ENCODE measurements at places on chromosomes 13 and 19. TPM values are rescaled to one million over a fixed set of nuclear protein-coding genes. Genes with fewer than 3 reads are reported as not detected.

GRCh38 chr13:36369268-36370107 lies 23.3 kb upstream of the SPART start:
- no peak for DNase-seq

- no peak for DNase-seq
Observed at GRCh38 chr19:31337008-31337914, 12.0 kb downstream of the TSHZ3 start.

DNA sequence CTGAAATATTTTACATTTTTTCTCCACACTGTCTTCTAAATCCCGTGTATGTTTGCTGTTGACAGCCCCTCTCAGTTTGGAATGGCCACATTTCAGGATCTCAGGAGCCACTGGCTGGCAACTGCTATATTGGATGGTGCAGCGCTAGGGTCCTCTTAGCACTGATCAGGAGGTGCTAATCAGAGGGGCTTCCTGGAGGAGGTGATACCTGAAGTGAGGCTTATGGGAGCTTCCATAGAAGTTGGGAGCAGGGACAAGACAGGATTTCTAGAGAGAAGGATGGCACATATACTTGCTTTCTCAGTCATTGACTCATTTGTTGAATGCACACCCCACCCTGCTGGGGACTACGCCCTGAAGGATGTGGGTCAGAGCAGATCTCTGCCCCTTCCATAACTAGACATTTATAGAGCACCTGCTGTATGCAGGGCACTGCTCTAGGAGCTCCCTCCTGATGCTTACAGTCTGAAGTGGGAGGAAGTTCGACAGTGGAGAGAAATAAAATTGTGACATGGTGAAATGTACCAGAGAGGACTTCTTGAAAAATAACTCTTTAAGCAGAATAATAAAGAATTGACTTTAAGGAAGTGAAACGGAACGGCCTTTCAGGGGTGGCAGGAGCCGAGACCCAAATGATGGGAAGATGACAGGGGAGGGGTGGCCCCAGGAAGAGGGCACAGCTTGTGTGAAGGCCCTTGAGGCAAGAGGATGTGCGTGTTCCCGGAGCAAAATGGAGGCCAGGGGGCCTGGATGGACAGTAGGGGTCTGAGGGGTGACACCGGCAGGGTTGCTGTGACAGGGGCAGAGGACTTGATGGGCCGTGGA lies 13.1 kb downstream of the AP2A1 start:
- no peak for DNase-seq

- DNase-seq, result no peak
Observed at GRCh38 chr19:13003081-13003480, 7.8 kb downstream of the NFIX start.

DNA sequence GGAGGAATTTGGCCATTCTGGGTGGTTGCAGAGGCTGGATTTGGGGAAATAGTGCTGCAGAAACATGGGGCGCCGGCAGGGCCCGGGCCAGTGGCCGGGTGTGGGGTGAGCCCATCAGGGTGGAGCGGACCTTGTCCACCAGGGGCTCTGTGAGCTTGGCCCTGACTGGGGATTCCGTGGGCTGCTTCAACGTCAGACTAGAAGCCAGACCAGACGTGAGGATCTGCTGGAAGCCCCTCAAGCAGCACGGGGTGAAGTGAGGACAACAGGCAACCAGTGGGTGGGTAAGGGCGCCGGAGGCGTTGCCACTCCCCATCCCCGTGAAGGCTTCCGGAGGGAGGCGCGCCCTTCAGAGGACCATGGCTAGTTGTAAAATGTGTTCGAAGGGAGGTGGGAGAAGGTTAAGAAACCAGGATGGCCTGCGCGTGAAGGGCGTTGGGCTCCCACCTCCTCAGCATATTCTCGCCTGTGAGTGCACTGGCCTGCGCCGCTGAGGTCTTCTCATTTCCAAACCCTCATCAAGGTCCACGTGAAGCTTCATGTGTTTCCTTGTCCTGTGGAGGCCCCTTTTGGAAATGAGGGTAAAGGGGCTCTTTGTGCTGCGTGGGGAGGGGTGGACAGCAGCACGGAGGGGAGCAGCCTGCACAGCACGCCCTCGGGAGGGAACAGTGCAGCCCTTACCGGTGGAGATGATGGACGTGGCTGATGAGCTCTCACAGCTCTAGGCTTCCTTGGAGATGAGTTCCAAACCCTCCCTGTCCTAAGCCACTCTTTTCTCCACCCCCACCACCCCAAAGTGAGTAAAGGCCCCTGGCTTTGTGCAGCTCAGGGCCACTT lies 8.3 kb downstream of the TEX29 start:
- DNase-seq, result no peak

DNA sequence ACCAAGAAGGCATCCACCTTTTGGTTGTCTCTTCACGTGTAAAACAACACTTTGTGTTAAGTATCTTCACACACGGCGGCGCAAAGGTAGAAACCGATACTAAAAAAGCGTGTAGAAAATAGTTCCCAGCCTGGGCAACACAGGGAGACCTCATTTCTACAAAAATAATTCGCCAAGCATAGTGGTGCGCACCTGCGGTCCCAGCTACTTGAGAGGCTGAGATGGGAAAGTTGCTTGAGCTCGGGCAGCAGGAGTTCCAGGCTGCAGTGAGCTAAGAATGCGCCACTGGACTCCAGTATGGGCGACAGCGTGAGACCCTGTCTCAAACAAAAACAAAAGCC lies 573 bp upstream of the ERCC5 start:
- DNase-seq, result no peak

DNA sequence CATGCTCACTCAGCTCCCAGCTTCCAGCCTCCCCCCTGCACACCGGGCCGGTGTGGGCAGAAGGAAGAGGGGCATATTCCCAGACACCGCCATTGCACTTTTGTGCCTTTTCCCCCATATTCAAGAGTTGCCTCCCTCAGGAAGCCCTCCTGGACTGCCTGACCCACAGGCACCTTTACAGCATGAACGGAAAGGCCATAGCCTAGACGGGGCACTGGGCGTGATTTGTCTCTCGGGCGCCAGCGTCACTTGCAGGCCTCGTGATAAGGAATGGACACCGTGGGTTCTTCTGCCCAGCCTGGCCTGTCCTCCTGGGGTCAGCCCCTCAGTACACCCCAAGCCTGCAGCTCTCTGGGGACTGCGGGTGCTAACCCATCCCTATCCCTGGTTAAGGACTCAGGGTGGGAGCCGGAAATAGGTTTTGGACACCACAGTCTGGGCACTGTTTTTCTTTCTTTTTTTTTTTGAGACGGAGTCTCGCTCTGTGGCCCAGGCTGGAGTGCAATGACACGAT lies 933 bp upstream of the UQCR11 start:
- DNase-seq, result no peak

- DNase-seq, result no peak
Observed at GRCh38 chr13:66896933-66897332, 333.2 kb downstream of the PCDH9 start.

GRCh38 chr13:26558074-26558805 lies 757 bp downstream of the WASF3 start:
- DNase-seq, result peak; percentile 45

DNA sequence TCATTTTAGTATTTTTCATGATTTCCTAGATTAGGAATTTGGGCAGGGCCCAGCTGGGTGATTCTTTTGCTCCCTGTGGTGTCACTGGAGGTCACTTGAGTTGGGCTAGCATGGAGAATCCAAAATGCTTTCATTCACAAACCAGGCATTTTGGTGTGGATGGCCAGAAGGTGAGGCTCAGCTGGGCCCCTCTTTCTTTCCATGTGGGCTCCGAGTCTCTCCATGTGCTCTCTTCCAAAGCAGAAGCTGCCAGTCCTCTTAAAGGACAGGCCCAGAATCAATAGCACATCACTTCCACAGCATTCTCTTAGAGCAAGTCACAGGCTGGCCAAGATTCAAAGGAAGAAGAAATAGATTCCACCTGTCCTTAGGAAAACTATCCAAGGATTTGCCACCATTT lies 21.8 kb upstream of the IGLON5 start:
- DNase-seq, result no peak

DNA sequence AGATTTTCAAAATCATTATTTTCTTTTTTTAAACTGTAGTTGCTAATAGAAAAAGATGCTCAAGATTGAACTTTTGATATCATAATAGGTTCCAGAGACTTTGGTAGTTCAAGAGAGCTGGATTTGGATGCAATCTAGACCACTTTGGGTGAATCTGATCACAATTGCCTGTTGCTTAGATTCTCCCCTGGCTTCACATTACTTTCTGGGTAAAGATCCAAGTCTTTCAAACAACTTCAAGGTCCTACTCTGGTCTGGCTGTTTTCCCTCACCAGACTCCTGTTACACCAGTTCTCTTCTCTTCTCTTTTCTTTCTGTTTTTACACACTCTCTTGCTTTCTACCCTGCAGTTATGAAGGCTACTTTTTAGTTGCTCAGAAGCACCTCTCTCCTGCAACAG lies 7.4 kb upstream of the SPRY2 start:
- no peak for DNase-seq

DNA sequence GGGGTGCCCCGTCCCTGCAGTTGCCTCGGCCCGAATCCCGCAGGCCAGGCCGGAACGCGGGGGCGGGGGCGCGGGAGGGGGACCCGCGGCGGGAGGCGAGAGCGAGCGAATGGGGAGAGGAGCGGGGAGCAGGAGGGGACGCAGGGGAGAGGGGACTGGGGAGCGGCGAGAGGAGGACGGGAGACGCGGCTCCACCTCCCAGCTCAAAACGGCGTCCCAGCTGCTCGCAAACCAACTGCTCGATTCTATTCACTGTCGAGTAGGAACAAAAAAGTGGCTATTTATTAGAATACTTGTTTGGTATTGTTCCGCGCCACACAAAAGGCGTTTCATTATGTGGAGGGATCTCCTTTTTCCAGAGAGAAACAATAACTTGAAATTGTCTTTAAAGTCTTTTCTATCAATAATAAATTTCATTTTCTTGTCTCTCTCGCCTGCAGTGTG lies 10.6 kb upstream of the SOX1 start:
- no peak for DNase-seq

DNA sequence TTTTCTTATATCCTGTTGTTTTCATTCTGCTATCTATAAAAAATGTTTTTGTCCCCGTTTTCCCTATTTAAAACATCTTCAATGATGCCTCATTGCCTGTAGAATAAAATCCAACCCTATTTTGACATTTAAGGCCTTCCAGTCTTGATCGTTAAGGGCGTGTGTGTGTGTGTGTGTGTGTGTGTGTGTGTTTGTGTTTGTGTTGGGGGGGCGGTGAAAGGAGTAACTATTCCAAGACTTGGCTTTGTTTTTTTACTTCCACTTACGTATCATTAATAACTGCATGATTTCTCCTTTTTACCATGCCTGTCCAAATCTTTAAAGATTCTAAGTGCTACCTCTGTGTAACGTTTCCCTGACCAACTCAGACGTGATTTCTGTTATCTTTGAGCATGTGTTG lies 784 bp downstream of the PIBF1 start:
- no peak for DNase-seq

DNA sequence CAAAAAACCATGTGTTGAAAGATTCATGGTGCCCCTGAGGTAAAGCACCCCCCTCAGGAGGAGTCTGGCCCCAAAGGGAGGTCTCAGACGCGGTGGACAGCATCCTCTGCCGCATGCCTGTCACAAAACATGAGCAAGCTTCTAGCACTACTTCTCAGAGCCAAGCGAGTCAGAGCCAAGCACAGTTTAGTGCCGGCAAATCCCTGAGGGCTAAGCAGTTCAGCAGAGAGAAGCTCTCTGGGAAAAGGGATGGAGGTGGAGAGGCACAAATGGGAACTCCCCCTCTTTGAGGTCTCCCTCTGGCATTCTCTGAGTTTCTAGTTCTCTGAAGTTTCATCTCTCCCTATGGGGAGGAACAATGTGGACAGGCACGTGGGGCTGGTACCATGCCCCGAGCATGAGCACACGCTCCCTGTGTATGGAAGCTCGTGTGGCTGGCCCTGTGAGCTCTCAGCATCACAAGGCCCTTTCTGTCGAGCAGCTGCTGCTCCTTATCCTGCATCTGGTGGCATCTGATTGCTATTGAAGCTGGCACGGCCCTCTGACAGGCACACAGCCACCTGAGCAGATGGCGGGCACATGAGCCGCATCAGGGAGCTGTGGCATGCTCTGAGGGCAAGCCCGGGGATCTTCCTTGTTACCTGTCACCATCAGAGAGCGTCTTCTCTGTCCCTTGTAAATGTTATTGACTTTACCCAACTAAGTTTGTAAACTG lies 325.1 kb downstream of the SLC7A1 start:
- DNase-seq, result no peak

DNA sequence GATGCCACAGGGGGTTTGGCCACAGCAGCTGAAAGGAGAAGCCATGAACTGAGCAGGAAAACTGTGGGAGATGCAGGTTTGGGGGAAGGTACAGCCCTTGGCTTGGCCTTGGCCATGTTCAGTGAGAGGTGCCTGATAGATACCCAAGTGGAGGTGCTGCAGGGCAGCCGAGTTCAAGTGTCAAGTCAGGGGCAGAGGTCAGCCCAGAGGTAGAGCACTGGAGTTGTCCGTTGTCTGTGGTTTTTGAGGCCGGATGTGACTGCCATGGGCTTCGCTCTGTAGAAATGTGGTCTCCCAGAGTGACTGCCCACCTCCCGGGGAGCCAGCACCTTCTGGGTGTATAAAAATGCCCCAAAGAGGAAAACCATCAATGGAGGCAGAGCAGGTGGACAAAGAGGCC lies 65.3 kb downstream of the DPF1 start:
- no peak for DNase-seq

- DNase-seq, result no peak
Observed at GRCh38 chr13:110421061-110421460, 114.0 kb downstream of the COL4A2 start.

DNA sequence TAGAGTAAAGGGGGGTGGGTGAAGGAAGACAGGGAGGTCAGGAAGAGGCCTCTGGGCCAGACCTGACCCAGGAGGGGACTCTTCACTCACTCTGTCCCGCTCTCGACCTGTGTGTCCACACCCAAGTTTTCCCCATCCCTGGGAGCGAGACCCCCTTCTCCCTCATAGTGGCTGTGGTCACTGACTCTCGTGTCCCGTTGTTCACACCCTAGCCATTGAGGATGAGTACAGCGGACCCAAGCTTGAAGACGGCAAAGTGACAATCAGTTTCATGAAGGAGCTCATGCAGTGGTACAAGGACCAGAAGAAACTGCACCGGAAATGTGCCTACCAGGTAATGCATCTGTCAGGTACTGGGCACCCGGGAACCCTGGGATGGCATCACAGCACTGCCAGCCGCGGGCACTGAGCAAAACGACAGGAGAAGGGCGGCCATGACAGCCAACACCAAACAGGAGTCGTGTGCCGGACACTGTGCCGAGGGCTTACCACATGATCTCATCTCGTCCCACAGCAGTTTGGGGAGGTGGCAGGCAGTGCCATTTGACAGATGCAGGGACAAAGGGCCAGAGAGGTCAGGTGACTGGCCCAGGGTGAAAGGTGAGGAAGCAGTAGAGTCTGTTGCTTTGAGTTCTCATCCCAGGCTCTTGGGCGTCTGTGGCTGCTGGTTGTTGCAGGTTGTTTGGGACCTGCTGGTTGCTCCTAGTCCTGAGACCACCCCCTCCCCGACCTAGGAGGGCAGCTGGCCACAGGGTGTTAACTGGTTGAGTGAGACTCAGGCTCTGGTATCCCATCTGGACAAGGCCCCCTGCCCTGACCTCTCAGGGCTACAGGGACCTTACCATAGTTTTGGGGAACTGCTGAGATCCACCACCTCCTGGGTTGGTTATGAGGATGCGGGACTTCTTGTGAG lies 29.6 kb downstream of the PPP5C start:
- DNase-seq, result peak; percentile 35

Gene LILRA5
- total RNA-seq, result not detected

Gene ERICH4
- not detected for total RNA-seq

Gene ZNF878
- total RNA-seq, result 0.77 TPM

Gene IQCN
- 5.5 TPM for total RNA-seq

Gene AP1M1
- total RNA-seq, result 107 TPM

Measured in dorsolateral prefrontal cortex (tissue), 122 donors.